ENCODE measurements at places on chromosomes 6 and 20.

DNA sequence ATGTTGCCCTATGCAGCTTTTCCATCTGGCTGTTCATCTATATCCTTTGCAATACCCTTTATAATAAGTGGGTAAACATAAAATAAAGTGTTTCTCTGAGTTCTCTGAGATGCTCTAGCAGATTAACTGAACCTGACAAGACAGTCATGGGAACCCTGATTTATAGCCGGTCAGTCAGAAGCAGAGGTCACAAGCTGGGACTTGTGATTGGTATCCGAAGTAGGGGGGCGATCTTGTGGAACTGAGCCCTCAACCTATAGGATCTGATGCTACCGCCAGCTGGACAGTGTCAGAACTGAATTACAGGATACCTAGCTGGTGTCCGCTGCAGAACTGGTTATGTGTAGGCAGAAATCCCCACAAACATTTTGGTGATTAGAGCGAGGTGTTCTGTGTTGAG, 39.0 kb downstream of the SLC17A5 start:
- DNase-seq, result no peak

DNA sequence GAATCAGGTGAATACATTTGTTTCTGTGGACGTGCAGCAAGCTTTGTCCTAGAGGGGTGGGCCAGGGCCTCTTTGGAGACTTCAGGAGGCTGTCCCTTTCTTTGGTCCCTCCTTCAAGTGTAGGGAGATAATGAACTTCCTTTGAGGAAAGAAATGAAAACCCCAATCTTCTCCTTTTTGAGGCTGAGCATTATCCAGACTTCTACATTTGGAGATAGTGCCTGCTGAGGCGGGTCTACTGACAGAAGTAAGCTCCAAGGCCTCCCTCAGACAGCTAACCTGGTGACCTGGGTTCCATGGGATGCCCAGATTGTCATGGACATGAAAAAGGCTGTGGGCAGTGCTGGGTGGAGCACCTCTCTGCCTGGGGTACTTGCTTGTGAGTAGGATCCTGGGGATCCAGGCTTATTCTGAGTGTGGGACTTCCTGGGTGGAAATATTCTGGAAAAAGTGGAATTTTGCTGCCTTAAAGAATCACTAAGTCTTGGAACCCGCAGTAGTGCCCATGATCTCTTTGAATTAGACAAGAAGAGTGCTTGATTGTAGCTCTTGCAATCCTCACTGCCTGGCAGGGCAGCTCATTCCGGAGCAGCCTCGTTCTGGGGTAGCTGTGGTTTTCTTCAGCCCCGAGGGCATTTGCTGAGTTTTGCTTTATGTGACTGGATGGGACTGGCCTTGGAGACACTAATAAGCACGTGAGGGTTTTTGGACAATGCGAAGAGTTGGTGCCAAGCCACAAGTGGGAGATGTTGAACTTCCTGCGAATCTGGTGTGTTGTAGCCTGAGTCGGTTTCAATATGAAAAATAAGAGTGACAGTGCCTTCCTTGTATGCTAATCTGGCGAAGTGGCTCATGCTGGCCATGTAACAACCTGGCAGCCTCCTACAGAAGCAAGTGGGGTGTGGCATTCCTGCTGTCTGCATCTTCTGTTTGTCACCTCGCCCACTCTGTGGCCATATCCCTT, 28.1 kb downstream of the SNRNP48 start:
- DNase-seq, result no peak

DNA sequence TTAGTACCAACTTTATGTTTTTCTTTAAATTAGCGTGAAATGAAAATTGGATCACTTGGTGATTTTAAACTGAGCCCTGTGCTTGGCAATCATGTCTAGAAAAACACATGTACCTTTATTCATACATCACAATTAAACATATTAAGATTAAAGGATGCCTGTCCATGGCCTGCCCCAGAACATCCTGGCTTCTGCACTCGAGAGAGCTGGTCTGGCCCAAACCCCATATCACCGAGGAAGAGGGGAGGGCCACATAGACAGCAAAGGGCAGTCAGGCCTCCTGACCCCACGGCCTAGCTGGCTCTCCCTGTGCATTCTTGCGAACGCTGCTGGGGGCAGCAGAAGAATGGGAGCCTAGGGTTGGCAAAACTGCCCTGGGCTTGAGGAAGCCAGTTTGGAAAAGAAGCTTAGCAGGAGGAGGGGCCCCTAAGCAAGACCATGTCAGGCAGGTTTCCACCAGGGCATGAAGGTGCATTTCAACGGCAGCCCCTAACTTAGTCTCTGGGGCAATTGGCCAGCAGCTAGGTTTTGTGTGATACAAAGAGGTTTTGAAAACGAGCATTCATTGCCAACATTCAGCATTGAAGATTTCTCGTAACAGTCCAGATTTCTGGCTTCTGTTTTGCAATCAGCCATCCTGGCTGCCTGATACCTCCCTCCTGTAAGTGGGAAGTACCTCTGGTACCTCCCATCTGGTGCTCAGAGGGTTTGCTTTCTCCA, 8.6 kb downstream of the BPIFB3 start:
- DNase-seq, result no peak

- DNase-seq, result no peak
These were observed 78.0 kb upstream of the MRPS10 start for GRCh38 chr6:42295677-42296076.

GRCh38 chr20:37305079-37305478, 15.6 kb downstream of the MANBAL start:
- no peak for DNase-seq

DNA sequence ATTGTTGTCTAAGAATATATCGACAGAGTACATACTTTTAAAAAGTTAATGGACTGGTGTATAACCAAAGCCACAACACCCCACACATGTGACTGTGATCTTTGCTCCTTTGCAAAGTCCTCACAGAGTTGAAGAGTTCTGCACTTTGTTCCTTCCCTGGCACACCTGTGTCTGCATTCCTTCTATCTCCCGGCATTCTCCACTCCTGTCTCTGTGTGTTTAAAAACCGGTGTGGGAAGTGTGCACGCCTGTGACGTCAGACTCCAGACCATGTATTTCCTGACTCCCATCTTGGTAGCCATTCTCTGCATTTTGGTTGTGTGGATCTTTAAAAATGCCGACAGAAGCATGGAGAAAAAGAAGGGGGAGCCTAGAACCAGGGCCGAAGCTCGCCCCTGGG, at the start of gene IYD:
TSS of gene IYD (plus strand) at position 251 of the 400 bp plus-strand sequence. CDS start at position 271, 20 bp downstream.
- DNase-seq, result no peak

DNA sequence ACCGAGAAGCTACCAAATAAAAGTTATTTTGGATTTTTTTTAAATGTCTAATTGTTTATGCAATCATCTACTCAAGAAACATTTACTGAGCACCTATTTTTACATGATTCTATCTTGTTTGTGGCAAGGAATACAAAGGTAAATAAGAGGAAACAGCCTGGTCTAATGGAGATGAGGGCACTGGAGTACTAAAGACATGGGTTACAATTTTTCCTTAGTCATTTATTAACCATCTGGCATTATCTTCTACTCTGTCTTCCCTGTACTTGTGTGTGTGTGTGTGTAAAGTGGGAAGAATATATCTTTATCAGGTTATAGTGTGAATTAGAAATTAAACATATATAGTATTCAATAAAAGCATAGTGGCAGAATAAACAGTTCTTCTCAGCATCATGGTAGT, 455.5 kb upstream of the FLRT3 start:
- DNase-seq, result no peak

DNA sequence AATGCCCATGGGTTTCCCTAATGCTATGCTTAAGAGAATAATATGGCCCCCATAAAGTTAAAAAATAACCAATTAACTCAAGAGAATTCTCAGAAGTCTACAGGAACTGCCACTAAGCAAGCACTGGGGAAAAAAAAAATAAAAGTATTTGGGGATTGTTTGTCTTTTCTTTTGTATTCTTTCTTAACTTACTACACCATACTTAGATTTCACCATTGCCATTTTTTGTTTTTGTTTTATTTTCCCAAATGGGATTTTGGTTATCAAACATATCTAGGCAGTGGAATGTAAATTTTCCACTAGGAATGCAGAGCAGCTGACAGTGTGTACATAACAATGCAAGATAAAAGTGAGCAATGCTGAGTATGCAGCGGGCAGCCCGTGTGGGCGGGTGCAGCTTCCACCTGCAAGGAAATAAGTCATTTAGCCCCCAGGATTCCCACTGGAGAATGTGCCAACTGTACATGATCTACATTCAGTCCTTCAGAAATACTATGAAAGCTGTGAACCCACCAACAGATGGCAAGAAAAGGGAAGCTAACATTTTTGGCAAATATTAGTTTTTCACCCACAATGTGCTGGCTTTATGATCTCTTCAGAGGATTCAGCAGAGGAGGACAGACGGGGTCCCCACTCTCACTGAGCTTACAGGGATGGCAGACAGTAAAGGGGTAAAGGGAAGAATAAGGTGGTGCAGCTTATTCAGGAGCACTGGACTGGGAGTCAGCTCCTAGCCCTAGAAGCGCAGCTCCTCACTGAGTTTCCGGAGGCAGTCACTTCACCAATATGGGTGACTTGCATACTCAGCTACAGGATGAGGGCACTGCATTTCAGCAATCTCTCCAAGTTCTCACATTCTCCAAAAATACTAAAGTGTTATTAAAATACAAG, 44.4 kb downstream of the DCDC2 start:
- DNase-seq, result no peak

DNA sequence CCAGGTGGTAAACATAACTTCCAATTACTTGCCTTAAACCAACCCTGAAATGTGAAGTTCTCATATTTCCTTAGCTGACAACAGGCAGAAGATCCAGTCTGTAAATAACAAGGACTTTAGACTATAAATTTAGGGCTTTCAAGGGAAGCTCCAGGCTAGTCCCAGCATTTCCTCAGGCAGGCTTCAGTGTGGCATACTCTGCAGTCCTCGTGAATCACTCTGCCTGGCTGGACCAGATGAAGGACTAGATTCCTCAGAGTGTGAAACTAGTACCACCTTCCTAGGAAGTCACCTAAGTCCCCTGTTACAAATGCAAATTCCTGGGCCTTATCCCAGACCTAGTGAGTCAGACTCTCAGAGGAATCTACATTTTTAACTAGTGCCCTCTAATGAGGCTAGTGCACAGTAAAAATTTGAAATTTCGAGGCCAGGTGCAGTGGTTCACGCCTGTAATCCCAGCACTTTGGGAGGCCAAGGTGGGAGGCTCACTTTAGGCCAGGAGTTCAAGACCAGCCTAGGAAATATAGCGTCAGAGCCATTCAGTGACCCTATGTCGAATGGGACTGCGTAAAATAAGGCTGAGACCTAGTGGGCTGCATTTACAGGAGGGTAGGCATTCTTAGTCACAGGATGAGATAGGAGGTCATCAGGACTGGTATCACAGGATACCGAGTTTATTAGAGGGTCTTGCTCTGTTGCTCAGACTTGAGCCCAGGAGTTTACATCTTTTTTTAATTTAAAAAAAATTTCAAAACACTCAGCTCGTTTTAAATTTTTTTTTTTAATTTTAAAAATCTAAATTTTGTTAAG, 279.6 kb upstream of the JARID2 start:
- no peak for DNase-seq

GRCh38 chr6:71982389-71982788, 96.0 kb downstream of the RIMS1 start:
- no peak for DNase-seq

- DNase-seq, result no peak
These were observed 76.0 kb upstream of the SHLD1 start for GRCh38 chr20:5674176-5674660.

DNA sequence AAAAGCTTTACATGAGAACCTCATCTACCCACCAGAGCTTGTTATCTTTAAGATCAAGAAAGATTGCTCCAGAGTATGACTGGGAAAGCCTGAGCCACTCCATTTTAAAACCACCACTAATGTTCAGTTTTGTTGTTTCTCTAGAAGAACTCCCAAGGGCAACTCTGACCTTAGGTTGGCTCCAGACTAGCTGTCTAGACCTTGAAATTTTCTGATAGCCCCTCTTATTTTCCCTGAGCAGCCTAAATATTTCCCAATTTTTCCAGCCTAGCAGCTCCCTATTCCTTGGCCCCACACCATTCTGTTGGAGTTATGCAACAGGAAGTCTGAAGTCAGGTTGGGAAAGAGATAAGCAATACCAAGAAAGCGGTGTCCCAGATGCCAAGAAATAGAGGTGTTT, 84.6 kb upstream of the TCF21 start:
- no peak for DNase-seq

- no peak for DNase-seq
These were observed 4.8 kb upstream of the STX16 start for GRCh38 chr20:58646257-58646656.

DNA sequence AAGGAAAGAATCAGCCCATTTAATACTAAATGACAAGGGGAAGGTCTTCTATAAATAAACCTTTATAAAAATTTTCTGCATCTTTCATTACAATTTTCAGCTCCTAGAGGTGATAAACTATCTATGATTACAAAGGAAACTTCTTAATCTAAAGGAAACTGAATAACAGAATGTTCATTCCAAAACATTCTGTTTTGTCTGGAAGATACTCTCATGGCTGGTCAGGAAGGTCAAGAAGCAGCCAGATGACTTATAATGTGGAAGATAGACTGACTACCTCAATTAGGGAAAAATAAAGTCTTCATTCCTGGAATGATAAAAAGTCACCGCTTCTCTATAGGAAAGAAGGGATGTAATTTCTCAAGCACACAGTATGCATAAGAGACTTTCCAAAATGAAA, 131.3 kb downstream of the GMDS start:
- DNase-seq, result no peak

GRCh38 chr20:14817101-14817500, 479.7 kb upstream of the FLRT3 start:
- no peak for DNase-seq

DNA sequence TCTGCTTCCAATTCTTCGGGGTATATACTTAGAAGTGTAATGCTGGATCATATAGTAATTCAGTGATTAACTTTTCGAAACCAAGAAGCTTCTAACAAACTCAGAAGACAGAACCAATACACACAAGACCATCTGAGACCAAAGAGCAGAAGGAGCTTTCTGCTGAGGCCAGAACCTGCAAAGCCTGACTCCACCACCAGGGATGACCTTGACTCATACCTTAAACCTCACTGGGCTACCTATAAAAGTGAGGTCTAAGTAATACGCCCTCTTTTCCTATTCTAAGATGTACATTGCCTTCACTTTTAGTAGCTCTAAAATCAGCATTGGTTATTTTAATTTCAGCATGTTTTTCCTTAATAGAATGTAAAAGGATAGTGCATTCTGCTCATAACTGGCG, 84.8 kb downstream of the FOXF2 start:
- no peak for DNase-seq

- no peak for DNase-seq
These were observed 61.0 kb downstream of the CRYBG1 start for GRCh38 chr6:106421496-106421895.

- DNase-seq, result no peak
These were observed 15.5 kb upstream of the TMEM181 start for GRCh38 chr6:158544428-158544827.

DNA sequence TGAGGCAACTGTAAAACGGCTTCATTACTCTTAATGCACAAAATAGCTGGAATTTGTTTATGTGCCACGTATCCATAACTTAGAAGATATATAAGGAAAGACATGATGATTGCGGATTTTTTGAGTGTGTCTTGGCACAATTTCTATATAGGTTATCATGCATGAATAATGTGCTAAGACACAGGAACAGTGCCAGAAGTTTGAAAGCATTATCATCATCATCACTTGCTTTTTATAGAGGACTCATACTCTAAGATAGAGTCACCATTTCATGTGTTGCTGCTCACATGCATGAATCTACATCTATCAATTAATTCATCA, 113.4 kb downstream of the ELOVL4 start:
- no peak for DNase-seq
